ENCODE measurements at places on chromosomes 1 and 21.
A peak's percentile ranks its signal among the peaks of the same experiment; 100 is the strongest.

DNA sequence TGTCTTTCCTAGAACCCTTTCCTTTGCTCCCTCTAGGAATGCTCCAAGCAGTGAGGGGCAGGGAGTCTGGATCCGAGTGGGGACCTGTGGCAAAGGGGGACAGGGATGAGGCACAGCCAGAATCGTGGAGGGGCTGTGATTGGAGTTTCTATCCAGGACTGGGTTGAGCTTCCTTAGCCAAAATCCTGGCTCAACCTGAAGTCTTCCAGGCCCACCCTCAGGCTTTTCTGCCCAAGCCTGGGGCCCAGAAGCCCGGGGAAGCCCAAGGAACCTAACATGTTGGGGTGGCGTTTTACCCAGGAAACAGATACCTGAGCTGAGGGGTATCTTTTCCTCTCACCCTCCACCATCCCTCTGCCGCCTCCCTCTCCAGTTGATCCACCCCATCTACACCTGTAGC, 5.4 kb downstream of the MYOG start:
- no peak for DNase-seq

DNA sequence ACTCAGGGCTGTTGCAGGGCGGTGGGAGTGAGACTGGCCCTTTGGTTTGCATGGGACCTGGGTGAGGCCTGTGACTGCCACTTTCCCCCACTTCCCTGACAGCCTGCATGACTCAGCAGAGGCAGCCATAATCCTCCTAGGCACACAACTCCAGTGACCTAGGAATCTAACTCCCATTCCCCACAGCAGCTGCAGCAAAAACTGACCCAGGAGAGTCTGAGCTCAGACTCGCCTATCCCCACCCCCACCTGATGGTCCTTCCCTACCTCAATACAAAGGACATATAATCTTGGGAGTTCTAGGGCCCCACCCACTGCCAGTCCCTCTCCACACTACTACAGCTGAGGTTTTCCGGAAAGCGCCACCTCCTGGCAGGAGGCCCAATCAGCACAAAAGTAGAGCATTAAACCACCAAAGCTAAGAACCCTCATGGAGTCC, 26.7 kb downstream of the NDC1 start:
- DNase-seq = peak; percentile 49

DNA sequence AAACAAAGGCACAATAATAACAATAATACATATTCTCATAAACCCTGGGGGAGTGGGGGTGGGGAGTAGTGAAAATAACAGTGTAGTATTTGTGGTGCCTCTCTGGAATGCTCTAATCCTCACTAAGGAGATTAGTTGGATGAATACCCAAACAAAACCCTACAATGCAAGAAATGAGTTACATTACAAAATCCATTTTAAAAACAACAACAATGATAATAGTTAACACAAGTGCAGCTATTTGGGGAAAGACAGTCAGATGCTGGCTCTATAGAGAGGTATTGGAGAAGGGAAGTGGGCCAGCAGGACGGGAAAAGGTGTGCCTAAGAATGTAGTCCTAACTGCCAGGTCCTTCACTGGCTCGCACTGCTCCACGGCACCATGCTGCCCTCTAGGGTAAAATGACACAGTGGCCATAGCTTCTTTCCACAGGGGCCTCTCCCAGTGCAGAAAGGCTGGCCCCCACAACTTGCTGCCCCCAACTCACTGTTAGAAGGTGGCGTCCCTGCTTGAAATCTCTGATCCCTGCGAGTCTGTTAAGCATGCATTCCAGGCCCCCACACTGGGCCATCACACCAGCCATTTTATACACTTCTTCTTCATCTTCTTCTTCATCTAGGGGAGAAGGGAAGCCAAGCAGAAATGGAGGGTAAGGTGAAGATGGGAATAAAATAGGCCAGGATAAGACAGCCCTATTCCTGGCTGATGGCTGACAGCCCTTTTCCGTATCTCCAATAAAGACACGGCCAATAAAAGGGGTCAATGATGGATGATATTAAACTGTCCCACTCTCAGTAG, 113.8 kb downstream of the UBR4 start:
- peak; percentile 28 for DNase-seq

- no peak for DNase-seq
These were observed 339.8 kb downstream of the PRDM2 start for GRCh38 chr1:14039582-14040430.

DNA sequence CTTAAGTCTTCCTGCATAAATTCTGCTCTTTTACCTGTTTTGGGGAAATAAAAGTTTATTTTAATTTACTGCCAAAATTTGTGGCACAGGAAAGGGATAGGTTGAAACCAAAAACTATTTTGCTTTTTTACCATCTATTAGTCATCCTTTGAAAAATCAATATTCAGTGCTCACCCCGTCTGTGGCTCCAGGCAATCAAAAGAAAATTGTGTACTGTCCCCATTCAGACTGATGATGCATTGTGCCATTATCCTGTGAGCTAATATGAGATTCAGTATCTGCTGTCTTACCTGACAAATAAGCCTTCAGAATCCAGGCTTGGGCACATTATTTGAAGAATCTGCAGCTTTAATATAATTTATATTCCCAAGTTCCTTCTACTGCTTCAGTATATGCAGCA, 650.7 kb downstream of the KIF26B start:
- no peak for DNase-seq

DNA sequence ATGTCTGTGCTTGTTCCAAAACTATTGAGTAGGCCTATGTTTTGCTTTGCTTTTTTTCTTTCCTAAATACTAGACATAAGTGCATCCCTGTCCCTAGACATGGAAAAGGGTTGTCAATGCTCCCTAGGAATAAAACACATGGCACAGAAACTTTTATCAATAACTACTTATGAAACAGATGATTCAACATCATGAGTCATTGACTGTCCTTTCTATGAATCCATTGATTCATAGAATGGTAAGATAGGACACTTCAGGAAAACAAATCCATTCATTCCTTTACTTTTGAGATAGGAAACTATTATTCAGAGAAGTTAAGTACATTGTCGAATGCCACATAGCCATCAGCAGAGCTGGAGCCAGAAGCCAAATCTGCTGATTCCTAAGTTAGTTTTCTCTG, 147.5 kb downstream of the TSEN15 start:
- no peak for DNase-seq

- no peak for DNase-seq
These were observed 27.1 kb downstream of the PCAT6 start for GRCh38 chr1:202837746-202838262.

- no peak for DNase-seq
These were observed 70.0 kb downstream of the PRKAA2 start for GRCh38 chr1:56715156-56715555.

DNA sequence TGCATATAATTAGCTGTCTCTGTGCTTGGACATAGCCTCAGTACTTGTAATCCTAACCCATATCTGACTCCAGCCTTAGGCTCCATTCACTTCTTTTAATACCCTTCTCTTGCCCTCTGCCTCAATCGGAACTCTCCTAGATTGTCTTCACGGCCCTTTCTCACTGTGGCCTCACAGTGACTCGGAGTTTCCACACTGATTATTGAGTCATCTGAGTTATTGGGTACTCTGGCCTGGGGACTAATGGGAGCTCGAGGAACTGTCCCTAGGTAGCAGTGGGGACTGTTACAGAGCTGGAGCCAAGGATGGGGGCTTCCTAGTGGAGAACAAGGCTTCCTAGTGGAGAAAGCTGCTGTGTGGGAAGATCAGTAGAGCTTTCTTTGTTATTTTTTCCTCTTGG, 17.0 kb downstream of the TRAF5 start:
- peak; percentile 16 for DNase-seq

- DNase-seq = no peak
These were observed 74.2 kb downstream of the PTPN14 start for GRCh38 chr1:214476986-214477870.

DNA sequence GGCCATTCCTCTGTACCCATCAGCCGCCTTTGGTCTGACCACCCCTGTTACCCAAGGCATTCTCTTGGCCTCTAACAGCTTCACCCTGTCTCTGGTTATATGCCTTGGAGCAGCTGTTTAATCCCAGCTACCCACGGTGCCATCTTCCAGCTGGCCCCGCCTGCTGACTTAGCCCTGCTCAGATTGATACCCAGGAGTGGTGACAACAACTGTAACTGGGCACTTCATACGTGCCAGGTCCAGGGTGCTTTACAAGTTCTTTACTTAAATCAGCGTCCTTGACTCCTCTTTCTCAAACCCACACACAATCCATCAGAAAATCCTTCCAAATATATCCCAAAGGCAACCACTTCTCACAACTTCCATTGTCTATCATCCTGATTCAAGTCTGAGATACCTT, 37.2 kb upstream of the HMGB4 start:
- DNase-seq = no peak

DNA sequence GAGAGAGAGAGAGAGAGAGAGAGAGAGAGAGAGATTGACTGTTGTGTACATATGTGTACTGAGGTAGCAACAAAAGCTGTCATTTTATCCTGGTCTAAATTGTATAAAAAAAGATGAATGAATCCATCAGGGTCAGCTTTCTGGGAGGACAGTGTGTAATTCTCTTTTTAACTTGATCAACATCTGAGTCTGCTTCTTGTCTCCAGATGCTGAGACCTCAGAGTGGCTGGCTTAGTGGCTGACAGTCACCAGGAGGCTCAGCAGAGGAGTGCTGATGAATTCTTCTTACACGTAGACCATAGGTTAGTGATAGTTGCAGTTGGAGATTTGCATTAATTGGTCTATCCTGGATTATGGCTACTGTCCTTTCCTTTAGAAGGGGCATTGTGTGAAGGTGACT, 28.5 kb upstream of the PLXNA2 start:
- DNase-seq = no peak

DNA sequence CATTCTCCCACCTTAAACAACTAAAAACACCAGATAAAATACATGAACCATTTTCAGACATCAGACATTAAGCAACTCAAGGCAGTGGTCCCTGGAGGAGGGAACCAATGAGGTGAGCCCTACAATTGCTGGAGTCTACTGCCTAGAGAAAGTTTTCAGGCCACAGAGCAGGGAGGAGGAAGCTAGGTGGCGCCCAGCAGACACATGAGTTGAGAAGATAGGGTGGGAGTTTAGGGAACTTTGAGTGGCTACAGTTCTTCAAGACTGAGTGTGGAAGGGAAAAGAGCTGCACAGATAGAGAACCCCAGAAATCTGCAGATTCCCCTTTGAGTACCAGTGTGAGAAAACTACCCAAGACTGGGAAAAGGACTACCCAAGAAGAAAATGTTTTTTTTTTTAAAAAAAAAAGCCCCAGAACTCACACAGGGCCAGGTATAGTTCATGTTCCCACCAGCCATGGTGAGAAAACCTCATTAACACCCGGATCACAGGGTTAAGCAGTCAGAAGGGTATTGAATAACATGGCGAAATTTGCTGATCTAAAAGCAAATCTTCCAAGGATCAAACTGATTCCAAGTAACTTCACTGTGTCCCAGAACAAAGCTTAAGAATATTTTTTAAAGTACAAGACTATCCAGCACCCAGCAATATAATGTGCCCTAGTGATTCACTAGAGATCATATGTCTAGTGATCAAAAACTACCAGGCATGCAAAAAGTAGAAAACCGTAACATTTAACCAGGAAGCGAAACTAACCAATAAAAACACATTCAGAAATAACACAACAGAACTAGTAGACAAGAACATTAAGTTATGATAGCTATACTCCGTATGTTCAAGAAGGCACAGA, 12.0 kb downstream of the ALDH9A1 start:
- DNase-seq = peak; percentile 63

DNA sequence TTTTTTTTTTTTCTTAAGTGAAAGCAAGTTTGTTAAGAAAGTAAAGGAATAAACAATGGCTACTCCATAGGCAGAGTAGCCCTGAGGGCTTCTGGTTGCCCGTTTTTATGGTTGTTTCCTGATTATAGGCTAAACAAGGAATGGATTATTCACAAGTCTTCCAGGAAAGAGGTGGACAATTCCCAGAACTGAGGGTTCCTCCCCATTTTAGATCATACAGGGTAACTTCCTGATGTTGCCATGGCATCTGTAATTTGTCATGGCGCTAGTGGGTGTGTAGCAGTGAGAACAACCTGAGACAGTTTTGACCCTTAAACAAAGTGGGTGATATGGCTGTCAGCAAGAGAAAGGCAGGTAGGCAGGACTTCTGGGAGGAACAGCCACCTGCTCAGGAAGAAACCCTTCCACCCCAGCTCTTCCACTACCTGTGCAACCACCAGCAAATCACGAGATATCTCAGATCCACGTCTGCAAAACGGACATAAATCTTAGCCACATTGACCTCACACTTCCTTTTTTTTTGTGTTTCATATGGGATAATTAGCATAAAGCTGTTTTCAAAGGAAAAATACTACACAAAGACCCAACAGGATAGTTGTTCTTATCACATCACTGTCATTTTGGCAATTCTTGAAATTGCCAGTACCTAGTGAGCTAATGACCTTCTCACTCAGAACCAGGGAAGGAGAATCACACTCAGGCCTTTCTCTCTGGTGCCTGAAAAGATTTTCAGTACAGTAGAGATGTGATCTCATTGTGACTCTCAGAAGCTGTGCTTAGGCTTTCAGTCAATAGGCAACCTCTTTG, 34.8 kb upstream of the DUSP10 start:
- DNase-seq = peak; percentile 52

GRCh38 chr21:39385299-39386145, 36.6 kb upstream of the HMGN1 start:
- peak; percentile 89 for DNase-seq

DNA sequence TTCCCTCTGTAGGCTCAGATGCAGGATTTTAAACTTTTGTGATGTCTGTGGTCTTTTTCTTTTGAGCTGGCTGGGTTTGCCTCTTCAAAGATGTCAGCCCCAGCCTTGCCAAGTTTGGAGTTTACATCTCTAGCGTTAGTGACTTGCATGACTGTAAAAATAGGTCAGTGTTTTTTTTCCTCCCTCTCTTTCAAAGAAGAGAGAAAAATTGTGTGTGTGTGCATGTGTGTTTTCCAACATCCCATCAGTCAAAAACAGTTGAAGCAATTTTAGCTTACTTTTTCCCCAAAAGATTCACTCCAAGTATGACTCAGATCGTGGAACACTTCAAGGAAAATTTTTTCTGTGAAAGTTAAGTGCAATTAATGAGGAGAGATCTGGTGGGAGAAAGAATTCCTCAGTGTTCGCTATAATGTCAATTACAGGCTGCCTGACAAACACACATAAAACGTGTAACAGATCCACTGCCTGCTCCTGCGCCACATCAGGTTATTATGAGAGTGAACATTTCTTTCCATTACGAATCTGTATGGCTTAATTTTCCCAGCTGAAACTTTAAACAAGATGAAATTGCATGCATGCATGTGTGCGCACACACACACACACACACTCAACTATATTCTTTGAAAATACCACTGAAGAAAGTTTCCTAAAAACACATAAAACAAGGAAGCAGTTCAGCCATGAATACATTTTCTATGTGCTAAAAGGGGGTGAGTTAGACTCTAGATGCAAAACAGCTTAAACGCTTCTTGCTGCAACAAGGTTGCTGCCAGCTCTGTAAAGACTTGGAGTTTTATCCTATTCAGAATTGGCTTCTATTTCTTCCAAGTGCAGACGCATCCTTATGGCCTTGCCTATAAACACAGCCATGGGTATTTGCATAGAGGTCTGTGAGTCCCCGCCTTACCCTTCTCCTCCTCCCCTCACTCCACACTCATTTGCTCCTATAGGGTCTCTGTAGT, 55.5 kb downstream of the TLR5 start:
- DNase-seq = no peak

DNA sequence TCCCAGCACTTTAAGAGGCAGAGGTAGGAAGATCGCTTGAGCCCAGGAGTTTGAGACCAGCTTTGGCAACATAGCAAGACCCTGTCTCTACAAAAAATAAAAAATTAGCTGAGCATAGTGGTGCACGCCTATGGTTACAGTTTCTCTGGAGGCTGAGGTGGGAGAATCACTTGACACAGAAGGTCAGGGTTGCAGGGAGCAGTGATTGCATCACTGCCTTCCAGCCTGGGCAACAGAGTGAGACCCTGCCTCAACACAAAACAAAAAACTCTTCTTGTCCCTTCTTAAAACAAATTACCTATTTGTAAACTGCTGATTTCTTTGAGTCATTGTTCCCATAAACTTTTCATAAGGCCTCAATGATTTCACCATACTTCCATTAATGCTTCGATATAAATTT, 18.7 kb downstream of the PRKAA2 start:
- no peak for DNase-seq

Data from hematopoietic multipotent progenitor cell treated with erythropoietin and hydrocortisone succinate and interleukin-3 and kit ligand, for 8 days (in vitro differentiated cells).